ENCODE measurements at places on chromosomes 4 and X.

DNA sequence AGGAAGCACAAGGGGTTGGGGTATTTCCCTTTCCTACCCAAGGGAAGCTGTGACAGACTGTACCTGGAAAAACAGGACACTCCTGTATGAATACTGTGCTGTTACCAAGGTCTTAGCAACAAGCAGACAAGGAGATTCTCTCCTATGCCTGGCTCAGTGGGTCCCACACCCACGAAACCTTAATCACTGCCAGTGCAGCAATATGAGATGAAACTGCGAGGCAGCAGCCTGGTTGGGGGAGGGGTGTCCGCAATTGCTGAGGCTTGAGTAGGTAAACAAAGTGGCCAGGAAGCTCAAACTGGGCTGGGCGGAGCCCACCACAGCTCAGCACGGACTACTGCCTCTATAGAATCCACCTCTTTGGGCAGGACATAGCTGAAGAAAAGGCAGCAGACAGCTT lies 197.7 kb downstream of the INPP4B start:
- no peak for DNase-seq

DNA sequence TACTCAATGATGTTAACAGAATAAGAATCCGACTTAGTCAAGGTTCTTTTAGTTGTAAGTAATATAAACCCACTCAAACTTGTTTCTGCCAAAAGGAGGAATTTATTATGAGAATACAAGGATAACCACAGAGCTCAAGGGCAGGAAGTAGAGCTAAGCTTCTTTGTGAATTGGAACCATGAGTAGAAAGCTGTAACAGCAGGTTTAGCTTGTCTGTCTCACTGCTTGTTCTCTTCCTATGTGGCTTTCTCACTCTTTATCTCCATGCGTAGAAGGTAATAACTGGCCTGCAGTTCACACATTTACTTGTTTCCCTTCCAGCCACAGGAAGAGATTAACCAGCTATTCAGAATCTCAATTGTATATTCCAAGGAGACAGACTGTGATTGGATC lies 378.3 kb downstream of the PPP1R2C start:
- DNase-seq, result no peak

- no peak for DNase-seq
Measured at GRCh38 chrX:122739770-122740169, 444.3 kb upstream of the GRIA3 start.

DNA sequence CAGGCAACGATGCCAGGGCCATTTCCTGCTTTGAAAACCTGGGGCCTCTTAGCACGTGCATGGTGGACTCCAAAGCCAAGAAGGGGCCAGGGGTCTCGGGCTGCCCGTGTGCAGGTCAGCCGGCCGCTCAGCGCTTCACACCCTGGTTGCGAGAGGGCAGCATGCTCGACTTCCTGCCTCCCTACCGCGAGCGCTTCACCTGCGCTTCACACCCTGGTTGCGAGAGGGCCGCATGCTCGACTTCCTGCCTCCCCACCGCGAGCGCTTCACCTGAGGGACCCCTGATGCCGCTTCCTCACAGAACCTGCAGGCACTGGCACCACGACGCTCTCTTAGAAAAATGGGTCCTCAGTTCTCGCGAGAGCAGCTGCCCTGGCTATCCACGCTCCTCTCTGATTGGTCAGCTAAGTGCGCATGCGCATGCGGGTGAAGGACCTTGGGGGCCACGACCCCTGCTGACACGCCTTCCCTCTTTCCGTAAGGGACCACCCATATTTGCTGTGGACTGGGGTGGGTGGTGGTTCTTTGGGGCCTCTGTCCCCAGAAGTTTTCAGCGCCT lies at the start of gene FAM9A:
FAM9A (minus strand) TSS at position 343 of the 559 bp plus-strand sequence. CDS start 1,212 bp downstream, outside the sequence.
- DNase-seq, result no peak

DNA sequence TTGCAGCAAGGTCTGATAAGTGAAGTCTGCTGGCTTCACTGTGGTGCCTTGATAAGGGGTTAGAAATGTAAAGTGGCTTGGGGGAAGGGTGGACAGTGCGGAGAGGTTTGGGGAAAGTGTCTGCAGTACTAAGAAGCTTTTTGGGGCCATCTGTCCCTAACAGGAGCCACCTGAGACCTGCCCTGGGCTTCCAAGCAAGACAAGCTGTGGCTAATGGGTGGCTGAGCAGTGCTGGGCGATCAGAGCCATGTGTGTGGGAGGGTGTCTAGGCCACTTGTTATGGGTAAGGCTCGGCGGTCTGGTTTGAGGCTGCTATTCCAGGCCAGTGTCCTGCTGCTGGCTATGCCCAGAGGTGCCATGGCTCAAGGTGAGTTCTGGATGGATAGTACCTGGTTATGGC lies 185.4 kb upstream of the MTMR8 start:
- no peak for DNase-seq

- DNase-seq, result no peak
Measured at GRCh38 chr4:135492439-135492838, 1290.8 kb upstream of the PABPC4L start.

DNA sequence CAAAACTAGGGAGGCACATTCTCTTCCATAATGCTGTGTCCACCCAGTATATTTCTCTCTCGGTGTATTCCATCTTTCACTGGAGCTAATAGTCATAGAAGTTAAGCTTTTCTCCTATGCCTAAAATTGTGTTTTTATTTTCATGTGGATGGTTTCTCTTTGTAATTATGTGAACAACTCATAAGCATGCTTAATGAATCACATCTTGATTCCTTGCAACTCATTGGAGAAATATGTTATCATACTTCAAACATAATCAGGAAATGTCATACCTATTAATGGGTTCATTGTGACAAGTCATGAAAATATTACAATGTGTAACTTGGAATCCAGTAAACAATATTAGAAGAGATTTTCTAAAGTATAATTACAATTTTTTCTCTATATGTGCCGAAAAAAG lies 186.3 kb downstream of the SLC7A11 start:
- DNase-seq, result no peak

DNA sequence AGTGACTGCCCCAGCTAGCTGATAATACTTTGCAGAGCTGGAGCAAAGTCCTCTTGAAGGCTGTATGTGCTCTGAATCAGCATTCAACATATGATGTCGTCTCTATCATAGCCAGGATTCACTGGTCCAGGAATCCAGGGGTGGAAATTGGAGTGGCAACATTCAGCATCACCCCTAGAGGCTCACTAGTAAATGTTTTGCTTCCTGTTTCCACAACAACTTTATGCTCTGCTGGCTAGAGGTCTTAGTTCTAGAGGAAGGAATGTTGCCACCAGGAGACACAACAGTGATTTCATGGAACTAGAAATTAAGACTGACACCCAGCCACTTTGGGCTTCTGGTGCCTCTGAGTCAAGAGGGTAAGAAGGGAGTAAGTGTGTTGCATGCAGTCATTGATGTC lies 11.3 kb downstream of the MAGEA1 start:
- no peak for DNase-seq

DNA sequence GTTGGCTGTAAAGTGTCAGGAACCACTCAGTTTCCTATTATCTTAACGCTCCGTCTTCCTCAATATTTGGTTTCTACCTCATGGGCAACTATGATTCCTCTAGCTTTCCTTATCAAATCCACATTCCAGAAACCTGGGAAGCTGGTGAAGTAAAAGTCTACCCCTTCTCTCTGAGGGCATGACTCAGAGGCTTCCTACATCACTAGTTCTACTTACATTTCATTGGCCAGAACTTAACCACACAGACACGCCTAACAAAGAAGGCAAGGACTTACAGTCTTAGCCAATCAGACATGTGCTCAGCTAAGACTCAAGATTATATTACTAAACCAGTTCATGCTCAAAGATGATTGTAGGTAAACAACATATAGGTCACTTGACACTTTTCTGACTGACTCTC lies 30.4 kb downstream of the COX7B2 start:
- DNase-seq, result no peak

DNA sequence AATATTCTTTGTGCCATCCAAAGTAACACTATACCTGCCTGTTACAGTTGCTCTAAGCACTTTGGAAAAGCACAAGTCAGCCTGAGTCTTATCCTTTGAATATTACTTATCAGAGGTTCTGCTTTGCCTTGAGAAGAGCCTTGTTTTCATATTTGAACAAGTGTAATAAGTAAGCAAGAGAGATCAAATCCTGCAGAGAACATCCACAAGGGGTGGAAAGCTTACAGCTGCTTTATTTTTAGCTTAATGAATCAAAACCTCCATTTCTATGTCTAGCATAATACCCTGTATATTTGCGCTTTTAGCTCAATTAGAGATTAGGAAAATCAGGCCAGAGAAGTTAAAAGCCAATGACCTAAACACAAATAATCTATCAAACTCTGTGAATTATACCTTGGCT lies 139.8 kb downstream of the CDS1 start:
- no peak for DNase-seq

DNA sequence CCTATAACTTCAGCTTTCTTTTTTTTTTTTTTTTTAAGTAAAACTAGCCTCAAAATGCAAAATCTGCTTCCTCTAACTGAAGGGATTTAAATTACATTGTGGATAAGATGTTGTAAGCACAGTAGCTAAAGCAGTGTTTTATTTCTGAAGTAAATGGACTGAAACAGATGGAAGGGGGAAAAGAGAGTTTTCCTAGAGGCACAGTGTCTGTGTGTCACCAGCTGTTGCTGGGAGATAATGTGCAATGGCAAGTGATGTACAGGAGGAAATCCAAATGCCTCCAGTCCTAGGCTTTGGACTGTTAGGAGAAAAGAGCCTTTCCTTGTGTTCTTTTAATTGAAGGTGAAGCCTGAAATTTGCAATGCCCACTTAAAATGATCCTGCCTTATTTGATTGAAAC lies 672.1 kb downstream of the GRXCR1 start:
- no peak for DNase-seq

DNA sequence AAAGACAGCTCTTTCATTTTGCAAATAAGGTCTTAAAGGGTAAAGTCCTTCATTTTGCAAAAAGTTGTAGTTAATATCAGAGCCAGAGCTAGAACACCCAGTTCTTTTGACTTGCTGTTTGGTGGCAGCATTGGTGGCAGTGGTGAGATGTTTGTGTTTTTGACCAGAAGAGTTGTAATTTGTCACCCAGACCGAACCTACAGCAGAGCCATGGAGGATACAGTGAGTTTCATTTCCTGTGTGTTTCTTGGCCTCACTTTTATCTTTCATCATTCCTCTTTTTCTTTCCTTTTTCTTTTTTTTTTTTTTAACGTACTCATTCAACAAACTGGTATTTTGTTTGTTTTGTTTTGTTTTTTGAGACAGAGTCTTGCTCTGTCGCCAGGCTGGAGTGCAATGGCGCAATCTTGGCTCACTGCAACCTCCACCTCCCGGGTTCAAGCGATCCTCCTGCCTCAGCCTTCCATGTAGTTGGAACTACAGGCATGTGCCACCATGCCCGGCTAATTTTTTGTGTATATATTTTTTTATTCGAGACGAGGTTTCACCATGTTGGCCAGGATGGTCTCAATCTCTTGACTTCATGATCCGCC lies 116.4 kb downstream of the AFF1 start:
- DNase-seq, result no peak

DNA sequence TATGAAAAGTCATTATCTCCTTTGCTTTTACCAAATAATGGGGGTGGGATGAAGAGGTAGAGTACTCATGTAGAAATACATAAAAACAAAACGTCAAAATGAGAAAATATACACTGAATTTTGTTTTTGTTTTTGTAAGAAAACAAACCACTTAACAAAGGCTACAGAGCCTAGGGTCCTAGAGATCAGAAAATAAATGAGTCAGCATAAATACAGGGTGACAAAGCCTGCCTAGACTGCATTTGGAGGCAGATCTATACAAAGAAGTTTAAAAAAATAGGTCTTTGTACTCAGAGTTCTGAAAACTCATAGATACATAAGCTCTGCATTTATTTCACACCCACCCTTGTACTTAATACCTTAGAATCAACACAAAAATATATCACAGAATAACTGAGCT lies 52.4 kb downstream of the MTMR8 start:
- DNase-seq, result no peak

GRCh38 chrX:136810493-136810892 lies 29.8 kb upstream of the ARHGEF6 start:
- DNase-seq, result no peak

- DNase-seq, result no peak
Measured at GRCh38 chrX:115378471-115378870, 89.0 kb downstream of the LUZP4 start.

DNA sequence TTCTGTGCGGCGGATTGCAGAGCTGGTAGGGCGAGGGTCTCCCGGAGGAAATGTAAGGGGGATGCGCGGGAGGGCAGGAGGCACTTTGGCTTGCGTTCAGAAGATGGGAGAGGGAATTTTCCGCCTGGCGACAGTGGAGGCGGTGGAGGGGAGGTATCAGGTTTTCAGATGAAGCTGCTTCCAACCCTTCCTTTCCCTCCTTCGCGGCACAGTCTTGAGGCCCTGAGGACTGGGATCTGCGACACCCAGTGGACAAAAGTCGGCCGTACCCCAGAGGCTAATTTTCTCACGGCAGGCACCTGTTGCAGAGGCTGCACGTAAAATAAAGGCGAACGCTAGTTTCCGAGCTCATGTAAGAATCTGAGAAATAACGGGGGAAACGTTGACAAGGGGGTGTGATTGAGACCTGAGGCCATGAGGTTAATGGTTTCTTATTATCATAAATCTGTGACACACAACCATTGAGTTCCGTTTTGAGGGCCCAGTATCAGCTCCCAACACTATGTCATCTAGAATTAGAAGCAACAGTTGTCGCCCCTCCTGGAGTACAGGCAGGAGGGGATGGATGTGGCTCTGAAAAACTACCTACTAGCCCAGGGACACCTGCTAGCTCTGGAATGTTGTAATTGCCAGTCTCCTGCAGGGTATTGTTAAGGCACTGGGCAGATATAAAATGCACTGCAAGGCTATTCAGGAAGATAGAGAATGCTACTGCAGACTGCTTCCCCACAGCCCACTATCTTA lies 1.1 kb downstream of the ZCCHC18 start:
- peak; percentile 53 for DNase-seq

GRCh38 chrX:24150898-24151297 lies 1.4 kb downstream of the ZFX start:
- no peak for DNase-seq

- DNase-seq, result no peak
Measured at GRCh38 chr4:2322841-2323240, 60.9 kb upstream of the MXD4 start.

DNA sequence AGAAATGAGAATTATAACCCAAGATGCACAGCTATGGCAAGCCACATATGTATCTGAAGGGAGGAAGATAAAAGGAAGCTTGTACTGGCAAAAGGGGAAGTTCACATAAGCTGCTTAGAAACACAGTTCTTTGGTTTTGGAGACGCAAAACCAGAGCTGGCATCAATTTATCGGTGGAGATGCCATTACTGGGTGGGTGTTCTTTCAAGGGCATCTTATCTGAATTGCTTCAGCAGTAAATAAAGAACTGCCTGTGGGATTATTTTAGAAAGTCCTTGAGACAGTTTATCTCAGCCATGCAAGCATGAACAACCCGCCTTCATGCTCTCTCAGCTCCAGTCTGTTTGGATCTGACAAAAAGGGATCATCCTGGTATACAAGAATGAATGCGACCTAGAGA lies 60.8 kb downstream of the DDX60 start:
- no peak for DNase-seq

DNA sequence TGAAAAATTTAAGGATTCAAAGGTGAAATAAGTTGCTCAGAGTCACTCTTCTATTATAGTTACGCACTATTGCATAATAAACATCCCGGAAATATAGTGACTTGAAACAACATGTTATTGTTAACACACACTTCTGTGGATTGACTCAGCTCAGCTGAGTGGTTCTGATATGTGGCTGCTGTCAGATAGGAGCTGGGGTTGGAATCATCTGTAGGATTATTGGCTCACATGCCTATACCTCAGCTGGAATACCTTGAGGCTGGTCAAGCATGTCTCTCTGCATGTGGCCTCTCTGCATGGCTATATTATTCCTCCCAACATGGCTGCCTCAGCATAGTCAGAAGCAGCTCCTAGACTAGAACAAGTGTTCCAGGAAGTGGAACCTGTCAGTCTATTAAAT lies 486.7 kb upstream of the MAGEB2 start:
- DNase-seq, result no peak

- no peak for DNase-seq
Measured at GRCh38 chrX:43522582-43522981, 133.5 kb upstream of the MAOA start.
